NK-92 treated with Interleukin-12 subunit alpha and Interleukin-12 subunit beta, amount 100 ng/mL, for 24 hours (cell line): ENCODE measurements at places on chromosomes 13 and 19.

GRCh38 chr19:371501-372168 lies 27.0 kb upstream of the MIER2 start:
- no peak for DNase-seq

- no peak for DNase-seq
Measured at GRCh38 chr19:30391554-30392551, 19.7 kb downstream of the ZNF536 start.

DNA sequence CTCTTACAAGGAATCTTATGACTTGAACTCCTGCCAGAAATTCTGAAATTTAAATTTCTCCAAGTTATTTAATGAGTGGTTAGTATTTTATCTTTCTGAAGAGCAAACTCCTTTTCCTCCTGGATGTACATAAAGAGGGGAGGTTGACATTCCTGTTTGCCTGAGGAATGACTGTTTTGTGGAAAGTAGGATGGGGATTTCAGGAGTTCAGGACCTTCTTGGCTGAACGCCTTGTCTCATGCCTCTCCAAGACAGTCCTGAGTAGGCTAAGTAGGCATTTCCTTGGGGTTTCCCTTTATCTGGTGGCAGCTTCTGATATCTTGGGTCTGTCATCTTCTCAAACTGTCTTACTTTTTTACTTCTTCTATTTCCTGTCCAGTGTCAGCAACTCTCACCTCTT lies 356.6 kb downstream of the TDRD3 start:
- DNase-seq = no peak

- DNase-seq = no peak
Measured at GRCh38 chr13:103282571-103283450, 216.6 kb upstream of the SLC10A2 start.

GRCh38 chr19:8001651-8001994 lies 3.8 kb downstream of the ELAVL1 start:
- no peak for DNase-seq

GRCh38 chr19:2607712-2608601 lies 94.5 kb downstream of the GNG7 start:
- DNase-seq = no peak

DNA sequence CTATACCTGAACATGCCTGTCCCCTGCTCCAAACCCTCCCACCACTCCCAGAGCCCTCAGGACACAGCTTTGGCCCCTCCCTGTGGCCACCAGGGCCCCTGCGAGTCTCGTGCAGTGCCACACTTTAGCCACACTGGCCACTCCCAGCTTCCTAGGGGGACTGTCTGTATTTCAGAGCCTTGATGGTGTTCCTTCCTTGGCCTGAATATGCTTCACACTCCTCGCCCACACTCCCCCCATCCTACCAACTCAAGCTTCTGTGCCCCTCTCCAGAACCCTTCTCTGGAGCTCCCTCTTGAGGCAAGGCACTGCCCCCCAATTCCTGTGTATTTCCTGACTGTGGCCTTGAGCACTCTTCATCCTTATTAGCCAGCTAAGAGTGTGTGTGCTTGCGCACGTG lies 80.2 kb downstream of the DPF1 start:
- DNase-seq = no peak

DNA sequence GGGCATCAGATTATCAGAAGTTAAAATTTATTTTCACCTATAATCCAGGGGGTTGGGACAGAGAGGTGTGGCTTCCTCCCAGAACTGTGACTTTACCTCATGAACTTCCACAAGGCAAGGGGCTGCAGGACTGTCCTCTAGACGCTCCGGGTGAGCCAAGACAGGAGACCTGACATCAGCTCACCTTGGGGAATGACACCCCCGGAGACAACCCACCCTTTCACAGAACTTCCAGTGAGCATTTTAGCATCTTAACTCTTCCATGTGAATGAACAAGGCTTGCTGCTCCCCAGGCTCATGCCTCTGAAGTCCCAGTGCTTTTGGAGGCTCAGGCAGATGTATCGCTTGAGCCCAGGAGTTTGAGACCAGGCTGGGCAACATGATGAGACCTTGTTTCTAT lies 29.4 kb upstream of the TFDP1 start:
- no peak for DNase-seq

- no peak for DNase-seq
Measured at GRCh38 chr13:76792731-76793347, 93.4 kb downstream of the KCTD12 start.

- DNase-seq = no peak
Measured at GRCh38 chr19:23281663-23282276, 31.6 kb upstream of the ZNF724 start.

GRCh38 chr19:3642296-3642695 lies 15.7 kb upstream of the CACTIN start:
- no peak for DNase-seq

DNA sequence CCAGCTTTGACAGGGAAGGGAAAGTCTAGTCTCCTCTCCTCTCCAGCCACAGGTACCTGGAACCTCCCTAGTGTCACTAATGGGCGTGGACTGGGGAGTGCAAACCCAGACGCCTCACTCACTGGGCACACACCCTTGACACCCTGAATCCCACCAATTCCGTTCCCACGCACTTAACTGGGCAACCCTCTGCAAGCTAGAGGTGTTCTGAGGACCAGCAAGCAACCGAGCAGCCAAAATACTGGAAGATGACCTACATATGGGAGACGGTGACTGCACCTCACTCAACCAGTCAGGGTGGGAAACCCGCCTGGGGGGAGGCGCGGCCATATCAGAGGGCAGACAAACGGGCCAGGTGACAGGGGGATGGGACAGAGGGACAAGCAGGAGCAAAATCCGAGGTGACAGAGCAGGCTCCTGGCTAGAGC lies 991 bp downstream of the ABHD17A start:
- DNase-seq = no peak

GRCh38 chr19:2723345-2723715 lies 2.2 kb upstream of the DIRAS1 start:
- no peak for DNase-seq

GRCh38 chr13:25231517-25231916 lies 55.8 kb downstream of the MTMR6 start:
- no peak for DNase-seq

- DNase-seq = no peak
Measured at GRCh38 chr13:37410316-37410715, 188.3 kb downstream of the POSTN start.

DNA sequence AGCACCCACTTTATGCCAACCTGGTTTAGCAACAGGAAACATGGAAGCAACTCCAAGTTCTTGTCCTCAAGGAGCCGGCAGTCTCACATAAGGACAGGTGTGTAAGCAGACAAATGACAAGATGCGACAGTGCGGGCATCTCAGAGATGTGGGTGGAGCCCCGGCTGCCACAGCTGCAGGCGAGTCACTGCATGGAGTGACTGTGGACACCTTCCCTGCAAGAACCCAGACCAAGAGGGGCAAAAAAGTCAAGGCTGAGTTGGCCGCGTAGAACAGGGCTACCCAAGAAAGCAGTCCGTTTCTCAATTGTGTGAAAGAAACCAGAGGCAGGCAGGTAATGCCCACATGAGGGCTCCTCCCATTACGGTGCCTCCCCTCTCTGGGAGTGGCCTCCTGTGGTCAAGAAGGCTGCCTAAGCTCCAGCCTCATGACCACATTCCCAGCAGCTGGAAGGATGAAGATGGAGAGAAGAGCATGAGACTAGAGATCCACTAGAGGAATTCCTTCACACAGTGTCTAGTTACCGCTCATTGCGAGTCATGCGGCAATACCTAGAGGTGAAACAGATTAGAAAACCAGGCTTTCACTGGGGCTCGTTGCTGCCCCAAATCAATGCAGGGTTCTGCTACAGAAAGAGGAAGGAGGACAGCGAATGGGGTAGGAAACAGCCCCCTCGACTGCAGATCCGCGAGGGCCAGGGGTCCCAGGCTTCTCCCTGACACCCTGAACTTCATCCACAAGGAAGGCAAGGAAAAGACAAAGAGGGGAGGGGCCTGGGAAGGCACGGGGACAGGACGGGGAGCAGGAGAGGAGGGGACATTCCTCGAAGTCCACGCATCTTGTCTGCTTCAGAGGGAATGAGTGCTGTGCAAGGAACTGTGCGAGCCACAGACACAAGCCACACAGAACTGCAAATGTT lies 80.2 kb downstream of the SPACA7 start:
- no peak for DNase-seq

GRCh38 chr13:46544811-46545210 lies 8.2 kb upstream of the LRCH1 start:
- DNase-seq = no peak

DNA sequence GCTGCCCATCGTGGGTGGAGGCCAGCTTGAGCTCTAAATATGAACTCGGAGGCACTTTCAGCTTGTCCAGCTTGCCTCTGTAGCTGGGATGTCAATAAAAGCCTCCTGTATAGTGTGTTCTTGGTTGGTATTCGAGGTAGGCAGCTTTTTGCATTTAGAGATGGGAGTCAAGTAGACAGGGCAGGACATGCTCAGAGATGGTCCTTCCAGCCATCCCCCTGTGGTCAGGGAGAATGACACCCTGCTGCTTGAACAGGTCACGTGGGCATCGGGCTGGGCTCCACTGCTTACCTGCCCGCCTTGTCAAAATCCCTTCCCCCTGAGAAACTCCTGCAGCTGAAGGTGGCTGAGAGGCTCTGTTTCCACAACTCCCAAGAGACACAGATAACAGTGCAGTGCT lies 302.5 kb downstream of the ZNF536 start:
- no peak for DNase-seq

- DNase-seq = no peak
Measured at GRCh38 chr13:39266426-39266825, 228.2 kb downstream of the NHLRC3 start.

- no peak for DNase-seq
Measured at GRCh38 chr13:54841682-54842081, 1813.1 kb downstream of the OLFM4 start.

- DNase-seq = no peak
Measured at GRCh38 chr13:50451609-50452008, 391.9 kb downstream of the DLEU7 start.

DNA sequence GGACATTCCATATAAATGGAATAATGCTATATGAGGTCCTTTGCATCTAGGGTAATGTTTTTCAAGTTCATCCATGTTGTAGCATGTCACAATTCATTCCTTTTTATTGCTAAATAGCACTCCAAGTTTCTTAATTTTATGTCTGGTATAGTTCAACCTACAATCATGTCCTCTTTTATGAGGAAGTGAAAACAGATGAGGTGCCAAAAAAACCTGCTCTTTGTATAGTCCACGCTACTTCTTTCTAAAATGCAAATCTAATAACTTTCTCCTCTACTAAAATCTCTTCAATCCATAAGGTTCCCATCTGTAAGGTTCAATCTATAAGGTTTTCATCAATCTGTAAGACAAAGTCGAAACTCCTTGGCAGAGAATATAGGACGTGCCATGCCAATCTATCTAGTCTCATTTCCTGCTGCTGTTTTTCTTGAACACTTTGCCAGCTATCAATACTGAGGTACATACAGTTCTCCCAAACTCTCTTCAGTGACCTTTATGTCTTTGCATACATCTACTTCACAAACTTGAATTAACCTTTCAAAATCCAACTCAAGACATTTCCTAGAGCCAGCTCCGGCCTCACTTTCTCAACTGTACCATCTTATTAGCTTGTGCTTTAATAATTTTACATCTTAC lies 33.7 kb downstream of the INTS6 start:
- DNase-seq = no peak

DNA sequence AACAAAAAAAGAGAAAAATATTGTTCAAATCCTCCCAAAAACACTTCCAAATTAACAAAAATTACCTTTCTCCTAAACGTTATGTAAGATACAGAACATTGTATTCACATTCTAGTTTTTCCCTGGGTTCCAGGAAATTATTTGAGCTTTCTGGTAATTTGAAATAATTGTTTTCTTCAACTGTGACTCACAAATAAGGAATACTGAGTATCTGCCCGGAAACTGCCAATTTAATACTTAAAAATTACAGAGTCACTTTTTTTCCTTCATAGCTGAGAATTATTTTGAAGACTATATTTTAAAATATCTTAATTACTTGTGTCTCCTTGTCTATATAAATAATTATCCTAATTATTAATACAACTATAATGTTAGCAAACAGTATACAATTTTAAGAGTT lies 709.0 kb upstream of the ARGLU1 start:
- DNase-seq = no peak

DNA sequence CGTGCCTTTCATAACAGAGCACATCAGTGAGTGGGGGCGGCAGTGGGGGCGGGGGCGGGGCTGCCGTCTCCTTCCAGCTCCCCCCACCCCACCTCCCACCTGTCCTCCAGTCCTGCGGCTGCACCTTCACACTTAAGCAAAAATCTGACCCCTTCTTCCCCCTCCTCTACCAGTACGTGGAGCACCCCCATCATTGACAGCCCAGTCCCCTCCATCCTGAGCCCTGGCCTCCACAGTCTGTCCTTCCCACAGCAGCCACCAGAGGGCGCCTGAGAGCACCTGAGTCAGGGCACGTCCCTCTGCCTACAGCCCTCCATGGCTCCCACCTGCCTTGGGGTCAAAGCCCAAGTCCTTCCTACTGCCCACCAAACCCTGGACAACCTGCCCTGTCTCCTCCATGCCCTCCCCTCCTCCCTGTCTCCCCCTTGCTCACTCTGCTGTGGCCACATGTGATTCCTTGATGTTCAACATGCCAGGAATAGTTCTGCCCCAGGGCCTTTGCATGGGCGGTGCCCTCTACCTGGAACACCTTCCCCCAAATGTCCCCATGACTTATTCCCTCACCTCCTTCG lies 4.0 kb downstream of the EBI3 start:
- DNase-seq = peak; percentile 31

DNA sequence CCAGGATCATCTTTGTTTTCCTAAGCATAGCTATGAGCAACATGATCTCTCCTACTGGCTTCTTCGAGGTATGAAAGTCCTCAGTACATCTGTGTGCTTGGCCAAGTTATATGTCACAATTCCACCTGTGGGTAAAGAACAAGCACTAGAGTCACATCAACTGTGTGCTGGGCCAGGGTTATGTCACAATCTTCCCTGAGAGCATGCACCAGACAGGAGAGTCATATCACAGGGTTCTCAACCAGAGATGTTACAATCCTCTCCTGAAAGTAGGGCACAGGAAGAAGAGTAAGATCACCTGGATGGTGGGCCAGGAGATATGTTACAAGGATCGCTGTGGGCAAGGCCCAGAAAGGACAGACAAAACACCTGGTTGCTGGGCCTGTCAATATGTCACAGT lies 143.7 kb downstream of the ZNF675 start:
- DNase-seq = no peak

DNA sequence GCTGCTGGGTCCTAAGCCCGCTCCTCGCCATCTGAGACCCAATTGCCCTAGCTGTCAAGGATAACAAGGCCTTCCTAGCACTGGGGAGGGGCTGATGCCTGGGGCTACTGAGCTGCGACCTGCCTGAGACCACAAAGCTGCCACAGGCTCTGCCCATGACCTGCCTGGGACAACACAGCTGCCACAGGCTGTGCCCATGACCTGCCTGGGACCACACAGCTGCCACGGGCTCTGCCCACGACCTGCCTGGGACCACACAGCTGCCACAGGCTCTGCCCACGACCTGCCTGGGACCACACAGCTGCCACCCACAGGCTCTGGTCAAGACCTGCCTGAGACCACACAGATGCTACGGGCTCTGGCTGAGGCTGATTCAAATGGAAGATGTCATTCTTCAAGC lies 54.8 kb downstream of the EPS15L1 start:
- DNase-seq = no peak

GRCh38 chr19:7970716-7971448 lies 27.4 kb upstream of the TIMM44 start:
- DNase-seq = no peak
